AML-193 (cell line): ENCODE measurements at places on chromosomes 12 and 14.

DNA sequence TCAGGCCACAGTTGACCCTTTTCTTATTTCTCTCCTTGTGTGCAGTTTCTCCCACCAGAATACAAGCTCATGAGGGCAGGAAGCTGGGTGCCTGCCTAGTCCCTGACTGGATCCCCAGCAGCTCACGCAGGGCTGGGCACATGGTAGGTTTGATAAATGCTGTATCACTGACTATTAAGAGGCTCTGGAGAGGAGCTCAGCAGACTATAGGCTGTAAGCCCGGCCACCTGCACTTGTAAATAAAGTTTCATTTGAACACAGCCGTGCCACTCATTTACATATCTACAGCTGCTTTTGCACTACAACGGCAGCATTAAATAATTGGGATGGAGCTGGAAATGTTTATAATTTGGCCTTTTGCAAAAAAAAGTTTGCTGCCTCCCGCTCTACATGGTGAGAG, 32.0 kb downstream of the CHGA start:
- no peak for DNase-seq

GRCh38 chr12:105733579-105733978, 403.1 kb downstream of the C12orf75 start:
- no peak for DNase-seq

GRCh38 chr12:3005736-3006135, 46.5 kb downstream of the TEAD4 start:
- no peak for DNase-seq

GRCh38 chr14:99519931-99520421, 38.8 kb downstream of the CCNK start:
- no peak for DNase-seq

- DNase-seq = no peak
Observed at GRCh38 chr12:129997239-129997638, 93.4 kb upstream of the TMEM132D start.

GRCh38 chr12:110039085-110039807, 9.1 kb downstream of the C12orf76 start:
- no peak for DNase-seq

DNA sequence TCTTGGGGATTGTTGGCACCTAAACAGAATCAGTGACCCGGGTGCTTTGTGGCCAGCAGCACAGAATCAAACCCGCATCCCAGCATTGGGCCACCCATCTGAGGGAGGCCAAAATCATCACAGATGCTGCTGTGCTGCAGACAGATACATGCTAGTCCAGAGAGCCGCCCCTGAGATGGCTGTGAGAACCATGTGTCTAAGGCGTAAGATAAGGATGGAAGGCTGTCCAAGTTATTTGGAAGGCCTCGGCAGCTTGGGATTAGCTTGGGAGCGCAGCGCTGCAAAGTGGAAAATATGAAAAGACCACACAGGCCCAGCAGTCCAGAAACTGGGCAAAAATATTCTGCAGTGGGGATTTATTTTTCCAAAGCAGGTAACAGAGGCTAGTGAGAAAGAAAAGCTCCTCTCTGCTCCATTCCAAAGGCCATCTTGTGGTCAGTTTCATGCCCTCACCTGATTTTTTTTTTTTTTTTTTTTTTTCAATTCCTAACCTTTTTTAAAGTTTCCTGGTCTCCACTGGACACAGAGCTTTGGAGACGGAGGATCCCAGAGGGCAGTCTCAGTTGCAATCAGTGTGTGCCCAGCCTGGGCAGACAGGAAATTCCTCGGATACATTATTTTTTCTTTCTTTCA, 178.9 kb upstream of the BCL2L14 start:
- DNase-seq = no peak

DNA sequence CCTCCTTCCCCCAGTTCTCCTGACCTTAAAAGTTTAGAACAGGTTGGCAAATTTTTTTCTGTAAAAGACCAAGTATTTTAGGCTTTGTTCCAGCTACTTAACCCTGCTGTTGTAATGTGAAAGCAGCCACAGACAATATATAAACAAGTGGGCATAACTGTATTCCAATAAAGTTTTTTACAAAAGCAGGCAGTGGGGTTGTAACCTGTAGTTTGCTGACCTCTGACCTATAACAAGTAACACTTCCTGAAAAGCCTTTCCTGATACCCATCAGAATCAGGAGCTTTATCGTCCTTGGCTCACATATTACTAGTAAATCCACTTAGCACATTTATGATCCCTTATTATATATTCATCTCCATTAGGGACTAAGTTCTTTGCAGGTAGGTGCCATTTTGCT, 13.1 kb upstream of the SMARCC2 start:
- DNase-seq = no peak

- no peak for DNase-seq
Observed at GRCh38 chr12:121113057-121113456, 19.6 kb upstream of the P2RX7 start.

DNA sequence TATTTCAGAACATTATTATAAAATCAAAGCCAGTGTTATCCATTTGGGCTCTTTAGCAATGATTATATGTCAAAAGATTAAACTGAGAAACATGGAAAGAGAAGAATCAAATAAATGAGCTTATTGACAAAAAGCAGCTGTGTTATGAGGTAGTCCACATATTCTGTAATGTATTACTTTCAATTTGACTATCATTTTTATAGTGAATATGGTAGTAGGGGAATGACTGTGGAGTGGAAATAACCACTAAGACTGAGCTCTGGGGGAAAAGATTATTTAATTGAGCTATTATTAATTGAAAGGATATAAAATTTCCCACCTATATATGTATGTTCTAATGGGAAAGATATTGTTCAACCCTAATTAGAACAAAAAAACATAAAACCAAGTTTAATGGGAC, 381.3 kb downstream of the TMTC2 start:
- DNase-seq = no peak

DNA sequence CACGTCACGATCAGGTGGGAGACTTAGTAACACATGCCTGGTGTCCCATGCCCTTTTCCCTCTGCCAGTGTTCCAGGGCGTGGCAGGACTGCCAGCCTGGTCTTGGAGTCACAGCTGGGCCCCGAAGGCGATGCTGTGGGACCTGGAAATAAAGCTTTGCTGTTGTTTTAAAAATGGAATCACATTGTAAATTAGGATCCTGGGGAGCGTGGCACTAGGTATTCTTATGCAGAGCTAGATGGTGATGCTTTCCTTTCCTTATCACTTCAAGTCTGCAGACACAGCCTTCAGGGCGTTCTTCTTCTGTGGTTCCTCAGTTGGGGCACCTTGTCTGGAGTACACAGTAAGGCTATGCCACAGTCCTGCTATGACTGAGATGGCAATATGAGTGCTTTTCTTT, 64.6 kb downstream of the BICD1 start:
- DNase-seq = no peak

GRCh38 chr14:65613131-65613650, 200.7 kb downstream of the FUT8 start:
- DNase-seq = no peak

DNA sequence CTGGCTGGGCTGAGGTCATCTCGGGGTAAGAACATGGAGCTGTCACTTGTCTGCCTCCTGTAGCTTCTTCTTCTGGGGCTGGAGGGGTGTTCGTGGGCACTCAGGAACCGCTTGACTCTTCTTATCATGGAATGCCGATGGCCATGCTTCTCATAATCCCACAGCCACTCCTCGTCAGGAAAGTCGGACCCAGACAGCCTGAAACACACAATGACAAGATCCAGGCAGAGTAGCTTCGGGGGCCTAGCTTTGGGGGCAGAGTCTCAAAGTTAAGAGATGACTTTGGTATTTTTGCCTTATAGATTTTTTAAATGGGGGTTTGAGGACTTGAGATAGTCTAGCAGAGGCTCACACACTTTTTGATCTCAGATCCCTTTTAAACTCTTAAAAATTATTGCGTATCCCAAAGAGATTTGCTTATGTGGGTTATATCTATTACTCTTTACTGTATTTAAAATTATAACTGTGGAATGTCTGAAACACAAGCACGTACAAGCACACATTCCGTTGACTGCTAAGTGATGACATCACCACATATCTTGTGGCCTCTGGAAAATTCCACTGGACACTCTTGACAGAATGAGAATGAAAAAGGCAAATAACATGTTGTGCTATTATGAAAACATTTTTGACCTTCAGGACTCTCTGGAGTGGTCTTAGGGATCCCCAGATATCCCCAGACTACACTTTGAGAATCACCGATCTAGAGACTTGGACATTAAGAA, 43.3 kb downstream of the BEST3 start:
- DNase-seq = no peak
